A549 treated with AZD2906 at 1 μM for 4 hours (cell line): ENCODE measurements at places on chromosomes 2 and 18. TPM values are rescaled to one million over a fixed set of nuclear protein-coding genes. Genes with fewer than 3 reads are reported as not detected.

HOXD12 gene
- total RNA-seq, result not detected in 5 replicates

MTCL1 gene
- total RNA-seq, result 47.0 to 55.3 TPM (median 53.1 TPM) in 5 replicates

ITGB6 gene
- 0.40 to 0.87 TPM (median 0.55 TPM) in 5 replicates for total RNA-seq

GAL3ST2 gene
- total RNA-seq, result 0.11 to 0.37 TPM (median 0.25 TPM) in 5 replicates

PAX8 gene
- total RNA-seq, result 0.51 to 0.98 TPM (median 0.76 TPM) in 5 replicates

TXNDC2 gene
- total RNA-seq, result 0.06 to 0.41 TPM (median 0.08 TPM) in 5 replicates

C2orf66 gene
- 0.03 to 0.09 TPM (median 0.08 TPM) in 5 replicates for total RNA-seq

CNGA3 gene
- total RNA-seq, result 0.02 to 0.11 TPM (median 0.03 TPM) in 4 of 5 replicates, not detected in the other

BUB1 gene
- 33.7 to 43.6 TPM (median 36.3 TPM) in 5 replicates for total RNA-seq

CRYBA2 gene
- 0.10 to 0.25 TPM in 2 of 5 replicates, not detected in the others for total RNA-seq

RAD51AP2 gene
- not detected in 5 replicates for total RNA-seq

ARHGEF4 gene
- total RNA-seq, result 10.2 to 11.8 TPM (median 11.0 TPM) in 5 replicates

TIMM21 gene
- total RNA-seq, result 44.6 to 60.4 TPM (median 55.5 TPM) in 5 replicates

PARD3B gene
- total RNA-seq, result 0.76 to 1.1 TPM (median 1.1 TPM) in 5 replicates

ALLC gene
- total RNA-seq, result 0.08 TPM in 1 of 5 replicates, not detected in the others

LBX2 gene
- total RNA-seq, result 3.2 to 4.3 TPM (median 3.8 TPM) in 5 replicates

SLC35F5 gene
- 38.5 to 48.2 TPM (median 42.4 TPM) in 5 replicates for total RNA-seq

UPP2 gene
- not detected in 5 replicates for total RNA-seq

EFR3B gene
- total RNA-seq, result 7.7 to 10.1 TPM (median 8.0 TPM) in 5 replicates

CFAP221 gene
- 0.14 to 0.40 TPM (median 0.26 TPM) in 5 replicates for total RNA-seq

CCDC178 gene
- not detected in 5 replicates for total RNA-seq

DCC gene
- not detected in 5 replicates for total RNA-seq

DSEL gene
- 0.34 to 0.51 TPM (median 0.40 TPM) in 5 replicates for total RNA-seq

SLC9A4 gene
- not detected in 5 replicates for total RNA-seq

IL1RL2 gene
- 0.05 TPM in 1 of 5 replicates, not detected in the others for total RNA-seq

GALNT5 gene
- 1.6 to 2.3 TPM (median 1.8 TPM) in 5 replicates for total RNA-seq

AMMECR1L gene
- total RNA-seq, result 15.6 to 17.4 TPM (median 16.6 TPM) in 5 replicates

SEPTIN10 gene
- total RNA-seq, result 32.1 to 55.5 TPM (median 40.6 TPM) in 5 replicates
